Suppressor macrophage treated with lipopolysaccharide for 4 hours (primary cell): ENCODE measurements at places on chromosomes 7 and 10.
A peak's percentile ranks its signal among the peaks of the same experiment; 100 is the strongest.

GRCh38 chr7:45663965-45664633 is 89.9 kb downstream of the ADCY1 start:
- no peak for DNase-seq

DNA sequence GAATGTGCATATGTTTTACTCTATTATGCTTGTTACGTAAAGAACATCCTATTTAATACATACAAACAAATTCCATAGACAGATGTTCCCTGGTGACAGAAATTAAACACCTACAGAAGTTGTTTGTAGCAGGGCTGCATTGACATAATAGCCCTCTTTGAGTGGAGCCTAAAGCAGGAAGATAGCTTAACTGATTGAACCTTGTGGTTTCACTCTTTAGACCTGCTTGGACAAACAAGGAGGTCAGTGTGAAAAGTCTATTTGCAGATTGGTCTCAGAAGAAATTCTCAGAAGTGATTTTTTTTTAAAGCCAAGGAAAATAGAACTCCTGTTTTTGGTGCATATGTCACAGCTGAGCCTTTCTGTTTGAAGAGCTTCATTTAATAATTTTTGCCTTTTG is 121.3 kb downstream of the PPP1R9A start:
- DNase-seq: no peak

GRCh38 chr10:17235136-17235535 is 7.1 kb downstream of the VIM start:
- DNase-seq: no peak

- DNase-seq: no peak
Measured at GRCh38 chr7:69819333-69819705, 221.0 kb downstream of the AUTS2 start.

DNA sequence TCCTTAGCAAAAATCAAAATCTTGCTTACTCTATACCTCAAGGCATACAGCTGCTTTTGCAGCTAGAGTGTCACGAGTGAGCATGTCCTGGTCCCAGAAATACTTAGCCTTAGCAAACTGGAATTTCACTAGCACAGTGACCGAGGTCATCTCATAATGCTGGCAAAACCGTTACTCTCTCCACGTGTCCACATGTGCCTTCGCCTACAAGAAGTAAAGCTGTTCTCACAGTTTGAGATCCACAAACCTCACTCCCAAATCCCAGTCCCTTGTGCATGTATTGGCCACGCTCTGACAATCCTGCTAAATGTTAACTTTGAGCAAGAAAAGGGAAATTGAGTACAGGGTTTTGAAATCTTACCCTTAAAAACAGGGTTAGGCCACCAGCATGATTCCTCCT is 111.0 kb upstream of the PLXDC2 start:
- no peak for DNase-seq

DNA sequence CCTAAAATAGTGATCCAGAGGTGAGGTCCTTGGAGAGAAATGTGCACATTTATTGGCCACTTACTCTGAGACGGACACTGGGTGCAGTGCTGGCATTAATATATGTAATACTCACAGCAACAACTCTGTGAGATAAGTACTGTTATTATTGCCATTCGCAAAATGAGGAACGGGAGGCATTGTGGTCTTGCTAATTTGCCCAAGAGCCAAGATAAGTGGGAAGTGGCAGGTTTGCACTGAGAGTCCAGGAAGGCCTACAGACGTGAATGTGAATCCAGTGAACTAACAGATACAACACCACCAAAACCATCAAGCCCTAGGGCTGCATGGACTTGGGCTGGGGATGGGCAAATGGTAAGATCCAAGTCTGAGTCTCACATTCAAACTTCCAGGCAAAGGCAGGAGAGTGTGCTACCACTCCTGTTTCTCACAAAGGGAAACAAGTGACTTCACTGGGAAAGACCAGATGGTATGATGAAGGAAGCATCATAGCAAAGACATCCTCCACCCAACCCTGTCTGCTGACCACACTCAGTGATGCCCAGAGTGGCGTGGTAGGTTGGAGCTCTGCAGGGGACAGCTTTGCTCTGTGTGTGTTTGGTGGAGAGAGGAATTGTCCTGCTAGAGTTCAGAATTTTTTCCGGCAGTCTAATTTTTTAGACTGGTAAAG is 19.2 kb downstream of the TMEM273 start:
- peak; percentile 51 for DNase-seq

GRCh38 chr7:29038463-29038862 is 80.3 kb upstream of the TRIL start:
- no peak for DNase-seq

DNA sequence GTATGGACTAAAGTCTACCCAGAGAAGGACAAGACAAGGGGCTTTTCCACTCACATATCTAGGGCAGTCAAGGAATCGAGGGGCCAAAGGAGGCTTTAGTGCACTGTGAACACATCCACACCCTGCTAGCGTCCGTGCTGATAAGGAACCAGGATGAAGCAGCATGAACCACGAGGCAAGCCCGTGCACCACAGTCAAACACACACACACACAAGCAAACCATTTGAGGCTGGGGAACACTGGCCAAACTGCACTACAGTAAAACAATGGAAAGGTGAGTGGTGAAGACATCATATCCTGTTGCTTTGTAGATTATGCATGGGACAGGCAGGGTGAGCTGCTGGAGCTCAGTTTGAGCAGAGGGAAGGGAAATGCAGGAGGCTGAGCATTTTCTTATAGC is 177.4 kb upstream of the CDCA7L start:
- no peak for DNase-seq

DNA sequence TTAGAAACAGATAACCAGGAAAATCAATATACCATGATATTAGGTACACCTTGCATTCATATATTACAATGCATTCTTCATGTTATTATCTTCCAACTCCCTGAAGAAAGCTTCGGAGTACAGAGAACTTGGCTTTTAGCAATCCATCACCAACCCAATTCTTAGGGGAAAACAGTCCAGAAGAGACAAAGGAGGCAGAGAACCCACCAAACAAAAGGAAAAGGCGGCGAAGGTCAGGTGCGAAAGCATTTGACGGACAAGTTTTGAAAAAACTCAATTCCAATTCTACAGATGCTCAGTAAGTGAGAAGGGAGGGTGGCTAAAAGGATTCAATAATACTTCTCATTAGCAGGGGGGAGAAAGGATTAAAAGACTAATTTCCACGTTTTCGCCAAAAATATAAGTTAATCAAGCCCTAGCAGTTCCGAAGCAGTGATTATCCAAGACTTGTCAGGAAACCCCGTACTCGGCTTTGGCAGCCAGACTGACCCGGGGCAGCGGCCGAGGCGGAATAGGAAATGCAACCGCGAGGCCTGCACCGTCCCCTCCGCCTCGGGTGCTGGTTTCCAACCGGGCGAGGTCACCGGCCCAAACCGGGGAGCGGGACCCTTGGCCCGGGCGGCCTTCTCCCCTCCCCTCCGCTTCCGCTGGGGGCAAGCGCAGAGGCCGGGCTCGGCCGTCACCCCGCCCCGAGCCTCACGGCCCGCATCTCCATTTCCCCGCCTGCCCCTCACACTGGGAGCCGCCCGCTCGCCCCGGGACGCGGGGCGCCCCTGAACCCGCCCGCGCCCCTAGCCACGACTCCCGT is 747 bp downstream of the GDI2 start:
- peak; percentile 64 for DNase-seq

DNA sequence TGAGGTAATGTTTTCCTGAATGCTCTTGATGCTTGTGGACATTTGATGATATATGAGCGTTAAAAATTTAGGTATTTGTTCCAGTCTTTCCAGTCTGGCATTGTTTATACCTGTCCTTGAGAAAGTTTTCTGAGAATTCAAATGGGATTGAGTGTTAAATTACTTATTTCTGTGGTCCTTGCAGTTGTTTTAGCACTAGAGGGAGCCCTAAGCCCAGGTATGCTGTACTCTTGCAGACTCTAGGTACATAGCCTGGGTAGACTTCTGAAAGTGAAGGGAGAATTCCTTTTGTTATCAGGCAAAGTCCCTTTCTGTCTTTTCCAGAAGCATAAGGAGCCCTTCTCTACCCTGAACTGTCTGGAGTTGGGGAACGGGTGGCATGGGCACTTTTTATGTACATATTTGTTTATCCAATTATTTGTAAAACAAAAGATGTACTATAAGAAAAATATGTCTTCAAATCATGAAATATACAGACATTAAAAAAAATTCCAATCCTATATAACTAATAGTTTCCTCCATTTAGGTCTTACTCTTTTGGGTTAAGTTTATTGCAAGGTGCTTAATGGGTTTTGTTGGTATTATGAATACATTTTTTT is 262.1 kb downstream of the ATRNL1 start:
- peak; percentile 31 for DNase-seq

DNA sequence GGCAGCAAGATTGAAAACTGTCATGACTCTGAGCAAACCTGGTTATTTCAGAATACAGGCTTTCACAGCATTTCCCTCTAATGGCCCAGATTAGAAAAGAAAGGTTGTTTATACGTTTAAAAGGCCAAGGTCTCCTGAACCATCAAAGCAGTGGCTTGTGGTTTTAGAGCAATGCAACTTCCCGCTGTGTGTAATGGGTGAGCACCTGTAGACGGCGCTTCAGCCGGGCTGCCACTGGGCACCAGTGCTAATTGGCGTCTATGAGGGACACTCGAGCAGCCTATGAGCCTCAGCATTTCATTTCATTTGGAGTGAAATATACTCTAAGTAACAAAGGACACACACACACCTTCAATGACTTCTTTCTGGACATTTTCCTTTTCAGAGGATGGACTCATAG is 671.0 kb upstream of the FZD8 start:
- DNase-seq: no peak

- DNase-seq: peak; percentile 32
Measured at GRCh38 chr10:107894516-107894915, 730.0 kb upstream of the SORCS1 start.

GRCh38 chr10:124992462-124993344 is 50.8 kb downstream of the ZRANB1 start:
- DNase-seq: peak; percentile 56

- DNase-seq: no peak
Measured at GRCh38 chr7:42618651-42619360, 293.1 kb downstream of the C7orf25 start.

DNA sequence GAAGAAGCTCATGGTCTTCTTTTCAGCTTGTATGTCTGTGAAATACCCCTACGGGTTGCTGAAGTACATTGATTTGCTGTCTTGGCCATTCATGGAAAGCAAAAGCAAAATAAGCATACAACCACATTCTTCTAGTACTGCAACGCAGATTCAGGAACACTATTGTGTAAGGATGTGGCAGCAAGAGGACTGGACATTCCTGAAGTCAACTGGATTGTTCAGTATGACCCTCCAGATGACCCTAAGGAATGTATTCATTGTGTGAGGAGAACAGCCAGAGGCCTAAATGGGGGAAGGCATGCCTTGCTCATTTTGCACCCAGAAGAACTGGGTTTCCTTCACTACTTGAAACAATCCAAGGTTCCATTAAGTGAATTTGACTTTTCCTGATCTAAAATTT is 133.4 kb upstream of the ANKRD1 start:
- no peak for DNase-seq

- DNase-seq: no peak
Measured at GRCh38 chr10:963655-964054, 24.6 kb upstream of the GTPBP4 start.

- no peak for DNase-seq
Measured at GRCh38 chr10:72253578-72253977, 20.1 kb upstream of the DDIT4 start.

GRCh38 chr7:95476072-95476847 is 9.5 kb upstream of the ASB4 start:
- no peak for DNase-seq

GRCh38 chr10:119670717-119671116 is 19.5 kb downstream of the BAG3 start:
- no peak for DNase-seq

DNA sequence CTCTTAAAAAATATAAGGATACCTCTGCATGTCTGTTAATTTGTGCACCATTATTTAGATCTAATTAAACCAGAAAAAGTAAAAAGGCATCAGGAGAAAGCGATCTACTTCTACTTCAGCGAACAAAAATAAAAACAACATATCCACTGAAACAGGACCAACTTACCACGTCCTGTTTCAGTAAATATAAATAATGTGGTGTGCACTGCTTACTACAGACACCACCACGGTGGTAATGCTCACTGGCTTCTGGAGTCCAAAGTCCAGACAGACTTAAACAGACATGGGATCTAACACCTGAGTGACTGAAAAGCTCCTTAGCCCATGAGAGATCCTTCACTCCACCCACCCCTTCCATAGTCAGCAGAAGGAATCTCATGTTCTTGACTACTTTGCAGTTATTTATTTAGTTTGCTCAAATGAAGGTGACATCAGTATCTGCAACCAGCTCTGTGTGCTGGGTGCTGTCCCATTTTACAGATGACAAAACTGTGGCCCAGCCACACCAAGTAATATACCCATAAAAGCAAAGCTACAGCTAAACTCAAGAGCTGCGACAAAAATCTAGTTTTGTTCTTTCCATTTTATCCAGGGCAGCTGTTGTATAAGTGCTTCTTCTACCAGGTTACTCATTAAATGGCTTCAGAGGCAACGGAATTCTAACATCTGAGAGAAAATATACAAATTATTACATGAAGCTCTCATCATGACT is 62.1 kb upstream of the NCAPG2 start:
- DNase-seq: no peak

DNA sequence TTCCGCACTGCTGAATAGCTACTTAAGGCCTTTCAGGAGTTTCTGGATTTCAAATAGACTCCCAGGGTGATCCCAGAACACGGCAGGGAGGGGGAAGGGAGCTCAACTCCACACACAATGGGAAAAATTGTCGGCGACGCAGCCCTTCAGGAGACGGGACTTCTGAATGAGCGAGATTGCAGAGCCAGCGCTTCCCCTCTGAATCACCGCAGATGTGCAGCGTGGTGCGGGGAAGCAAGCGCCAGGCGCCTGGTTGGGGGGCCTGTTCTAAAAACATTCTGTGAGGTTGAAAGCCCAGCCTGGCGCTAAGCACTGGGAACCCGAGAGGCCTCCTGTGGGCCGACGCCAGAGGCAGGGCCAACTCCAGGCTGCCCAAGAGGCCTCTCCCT is 163.3 kb downstream of the MAD1L1 start:
- DNase-seq: no peak

GRCh38 chr7:18530224-18531179 is 35.0 kb downstream of the HDAC9 start:
- DNase-seq: peak; percentile 54

GRCh38 chr10:14803827-14804226 is 29.1 kb upstream of the FAM107B start:
- no peak for DNase-seq
